ENCODE measurements at places on chromosomes 7 and 10.

- no peak for DNase-seq
Measured at GRCh38 chr7:130877236-130877990, 143.4 kb upstream of the KLF14 start.

GRCh38 chr10:13971601-13972475 is 358.9 kb downstream of the FRMD4A start:
- peak; percentile 65 for DNase-seq

- DNase-seq, result no peak
Measured at GRCh38 chr10:119461380-119461779, 81.1 kb downstream of the RGS10 start.

- DNase-seq, result no peak
Measured at GRCh38 chr10:47043928-47044538, 132.8 kb downstream of the PTPN20 start.

DNA sequence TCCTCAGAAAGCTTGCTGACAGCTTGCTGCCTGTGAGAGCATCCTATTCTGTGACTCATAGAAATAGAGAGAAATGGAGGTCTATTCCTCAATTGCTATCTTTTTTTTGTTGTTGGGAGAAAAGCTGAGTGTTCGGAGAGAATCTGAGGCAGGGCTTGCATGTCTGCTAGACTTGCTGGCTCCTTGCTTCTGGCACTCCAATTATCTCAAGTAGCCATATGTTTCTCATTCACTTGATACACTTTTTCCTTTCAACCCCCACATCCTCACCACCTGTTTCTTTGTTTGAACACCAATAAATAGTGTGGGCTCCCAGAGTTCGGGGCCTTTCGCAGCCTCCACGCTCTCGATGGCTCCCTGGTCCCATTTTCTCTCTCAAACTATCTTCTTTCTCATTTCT is 172.2 kb downstream of the SH2D4B start:
- no peak for DNase-seq

- no peak for DNase-seq
Measured at GRCh38 chr7:15848362-15848761, 161.9 kb upstream of the MEOX2 start.

GRCh38 chr7:118057404-118057803 is 126.6 kb upstream of the LSM8 start:
- no peak for DNase-seq

DNA sequence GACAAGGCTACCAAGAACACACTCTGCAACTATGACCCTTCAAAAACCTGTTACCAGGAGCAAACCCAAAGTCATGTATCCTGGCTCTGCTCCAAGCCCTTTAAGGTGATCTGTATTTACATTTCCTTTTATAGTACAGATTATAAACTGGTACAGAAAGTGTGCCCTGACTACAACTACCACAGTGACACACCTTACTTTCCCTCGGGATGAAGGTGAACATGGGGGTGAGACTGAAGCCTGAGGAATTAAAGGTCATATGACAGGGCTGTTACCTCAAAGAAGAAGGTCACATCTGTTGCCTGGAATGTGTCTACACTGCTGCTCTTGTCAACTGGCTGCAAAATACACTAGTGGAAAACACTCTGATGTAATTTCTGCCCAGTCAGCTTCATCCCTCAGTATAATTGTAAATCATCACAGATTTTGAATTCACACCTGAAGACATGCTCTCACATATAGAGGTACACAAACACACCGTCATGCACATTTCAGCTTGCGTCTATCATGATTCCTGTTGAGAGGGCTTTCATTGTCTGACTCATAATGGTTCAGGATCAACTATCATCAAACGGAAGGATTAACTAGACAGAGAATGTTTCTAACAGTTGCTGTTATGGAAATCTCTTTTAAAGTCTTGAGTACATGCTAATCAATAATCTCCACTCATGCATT is 318.3 kb downstream of the NXPH1 start:
- DNase-seq, result no peak

- DNase-seq, result no peak
Measured at GRCh38 chr10:28951484-28951883, 274.2 kb downstream of the BAMBI start.

GRCh38 chr10:86967481-86967941 is 771 bp upstream of the ADIRF start:
- no peak for DNase-seq

DNA sequence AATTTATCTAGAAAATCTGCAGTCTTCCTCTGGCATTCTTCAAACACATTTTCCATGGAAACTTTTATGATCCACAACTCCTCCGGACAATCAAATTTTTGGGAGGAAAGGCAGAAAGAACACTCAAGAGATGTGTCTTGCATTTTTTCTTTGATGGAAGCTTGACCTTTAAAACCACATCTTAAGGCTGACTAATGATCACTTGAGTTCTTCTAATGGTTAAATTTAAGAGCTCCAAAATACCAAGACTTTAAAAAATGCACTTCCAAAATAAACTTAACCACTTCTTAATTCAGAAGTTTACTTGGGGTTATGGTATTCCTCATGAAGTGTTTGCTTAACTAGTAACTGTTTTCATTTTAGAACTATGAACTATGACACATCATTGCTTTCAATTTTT is 43.3 kb downstream of the ETV1 start:
- peak; percentile 8 for DNase-seq

- DNase-seq, result no peak
Measured at GRCh38 chr10:63281967-63282366, 148.8 kb downstream of the NRBF2 start.

DNA sequence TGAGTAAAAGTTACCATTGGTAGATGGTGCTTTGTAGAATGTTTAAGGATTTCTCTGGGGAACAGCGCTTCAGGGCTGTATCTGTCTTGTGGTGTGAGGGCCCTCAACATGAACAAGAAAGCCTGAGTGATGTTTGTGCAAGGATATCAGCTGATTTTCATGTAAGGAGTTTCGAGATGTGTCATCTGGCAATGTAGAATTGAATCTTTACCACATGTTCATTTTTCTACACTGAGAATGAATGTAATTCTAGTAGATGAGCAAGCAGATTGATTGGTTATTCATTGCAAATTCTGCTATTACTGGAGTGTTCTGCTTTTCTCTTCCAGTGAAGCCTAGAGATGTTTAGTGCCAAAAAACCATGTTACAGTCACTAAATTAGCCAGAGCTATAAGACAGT is 87.7 kb downstream of the ST7 start:
- DNase-seq, result no peak

DNA sequence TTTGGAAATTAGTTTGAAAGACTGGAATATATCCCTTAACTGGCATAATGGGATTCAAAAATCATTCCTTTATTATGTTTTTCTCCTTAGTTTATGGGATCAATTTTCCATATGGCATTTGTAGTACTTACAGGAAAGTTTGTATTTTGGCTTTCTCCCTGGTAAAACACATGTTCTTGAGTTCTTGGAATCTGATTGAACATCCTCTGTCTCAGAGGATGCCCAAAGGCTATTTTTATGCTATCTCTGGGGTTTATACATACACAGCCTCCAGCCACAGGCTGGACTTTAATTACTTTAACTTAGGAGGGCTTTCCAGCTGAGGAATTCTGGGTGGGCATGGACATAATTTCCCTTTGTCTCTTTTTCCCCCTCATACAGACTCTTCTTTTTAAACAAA is 236.4 kb downstream of the HGF start:
- no peak for DNase-seq
